Activated naive CD4-positive, alpha-beta T cell treated with anti-CD3 and anti-CD28 coated beads for 36 hours (primary cell): ENCODE measurements at places on chromosomes 3 and 15. TPM values are rescaled to one million over a fixed set of nuclear protein-coding genes. Genes with fewer than 3 reads are reported as not detected.
A peak's percentile ranks its signal among the peaks of the same experiment; 100 is the strongest.

DNA sequence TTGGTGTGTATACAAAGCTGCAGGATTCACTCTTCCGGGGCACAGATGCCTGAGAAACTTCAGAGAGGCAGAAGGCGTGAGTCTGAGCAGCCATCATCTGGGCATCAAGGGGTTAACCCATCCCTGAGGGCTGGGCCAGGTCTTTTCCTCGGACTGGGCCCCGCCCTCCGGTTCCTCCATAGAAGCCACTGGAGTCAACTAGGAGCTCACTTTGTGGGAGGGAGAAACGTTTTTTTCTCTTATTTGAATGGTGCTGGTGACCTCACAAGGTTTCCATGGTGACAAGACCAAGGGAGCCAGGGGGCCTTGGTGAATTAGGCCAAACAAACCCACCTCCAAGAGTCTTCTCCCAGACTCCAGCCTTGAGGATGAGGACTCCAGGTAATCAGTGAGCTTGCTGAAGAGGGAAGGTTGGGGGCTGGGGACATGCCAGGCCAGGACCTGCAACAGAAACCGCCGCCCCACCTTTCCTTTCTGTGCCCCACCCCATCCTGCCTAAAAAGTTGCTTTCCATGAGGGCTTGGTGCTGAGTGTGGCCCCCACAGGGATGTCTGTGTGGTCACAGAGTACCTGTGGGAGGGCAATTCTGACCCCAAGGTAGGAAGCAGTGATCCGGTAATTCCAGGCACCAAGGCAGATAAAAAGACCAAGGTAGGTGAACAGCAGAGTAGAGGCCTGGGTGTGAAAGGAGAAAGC is 14.8 kb upstream of the INSYN1 start:
- H3K4me3 ChIP-seq = no peak overlapping the region
- H3K27me3 ChIP-seq = peaks cover 13% of the 10 kb centered on the region
- H3K4me1 ChIP-seq = no peaks in the 10 kb centered on the region
- no peaks in the 10 kb centered on the region for H3K36me3 ChIP-seq
- no peak for DNase-seq

GRCh38 chr15:95669146-95669922 is 661.2 kb upstream of the NR2F2 start:
- peaks cover 8% of the 10 kb centered on the region for H3K4me1 ChIP-seq
- no peak overlapping the region for H3K4me3 ChIP-seq
- no peak overlapping the region for H3K27ac ChIP-seq
- DNase-seq = no peak

FOXB1 gene
- not detected for total RNA-seq

DNA sequence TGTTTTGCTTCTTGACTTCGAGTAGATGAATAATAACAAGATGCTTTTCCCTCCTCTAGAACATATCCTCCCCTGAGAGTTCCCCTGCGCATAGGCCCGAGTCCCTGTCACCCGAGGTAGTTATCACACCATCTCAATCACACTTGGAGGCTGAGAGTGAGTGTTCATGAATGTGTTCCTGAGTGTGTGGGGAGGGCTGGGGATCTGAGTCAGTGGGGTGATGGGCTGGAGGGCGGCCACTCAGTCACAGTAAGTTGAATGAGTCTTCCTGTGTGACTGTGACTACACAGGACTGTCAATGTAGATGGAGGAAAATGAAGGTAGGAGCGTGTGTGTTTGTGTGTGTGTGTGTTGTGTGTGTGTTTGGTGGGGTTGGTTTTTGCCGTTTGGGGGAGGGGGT is 71.0 kb downstream of the SETD5 start:
- peaks cover 54% of the 10 kb centered on the region for H3K36me3 ChIP-seq
- no peak overlapping the region for H3K4me3 ChIP-seq
- H3K4me1 ChIP-seq = no peaks in the 10 kb centered on the region
- H3K27me3 ChIP-seq = no peaks in the 10 kb centered on the region
- peak; percentile 14 for DNase-seq

- peaks cover 2% of the 10 kb centered on the region for H3K27me3 ChIP-seq
- no peaks in the 10 kb centered on the region for H3K4me1 ChIP-seq
- no peaks in the 10 kb centered on the region for H3K36me3 ChIP-seq
- H3K4me3 ChIP-seq = no peak overlapping the region
- H3K27ac ChIP-seq = no peak overlapping the region
- DNase-seq = no peak
Observed at GRCh38 chr3:179837374-179837773, 184.5 kb downstream of the USP13 start.

- H3K36me3 ChIP-seq = no peaks in the 10 kb centered on the region
- H3K27me3 ChIP-seq = peaks cover 18% of the 10 kb centered on the region
- no peak overlapping the region for H3K4me3 ChIP-seq
- no peak overlapping the region for H3K27ac ChIP-seq
- H3K4me1 ChIP-seq = peaks cover 5% of the 10 kb centered on the region
Observed at GRCh38 chr3:184488577-184488976, 73.0 kb upstream of the EPHB3 start.

GRCh38 chr3:87219611-87220010 is 7.5 kb upstream of the CHMP2B start:
- H3K4me3 ChIP-seq = no peak overlapping the region
- H3K36me3 ChIP-seq = peaks cover 3% of the 10 kb centered on the region
- no peak overlapping the region for H3K27ac ChIP-seq
- H3K4me1 ChIP-seq = no peaks in the 10 kb centered on the region
- DNase-seq = no peak

GOLGA8R gene
- total RNA-seq = 1.1 TPM

DNA sequence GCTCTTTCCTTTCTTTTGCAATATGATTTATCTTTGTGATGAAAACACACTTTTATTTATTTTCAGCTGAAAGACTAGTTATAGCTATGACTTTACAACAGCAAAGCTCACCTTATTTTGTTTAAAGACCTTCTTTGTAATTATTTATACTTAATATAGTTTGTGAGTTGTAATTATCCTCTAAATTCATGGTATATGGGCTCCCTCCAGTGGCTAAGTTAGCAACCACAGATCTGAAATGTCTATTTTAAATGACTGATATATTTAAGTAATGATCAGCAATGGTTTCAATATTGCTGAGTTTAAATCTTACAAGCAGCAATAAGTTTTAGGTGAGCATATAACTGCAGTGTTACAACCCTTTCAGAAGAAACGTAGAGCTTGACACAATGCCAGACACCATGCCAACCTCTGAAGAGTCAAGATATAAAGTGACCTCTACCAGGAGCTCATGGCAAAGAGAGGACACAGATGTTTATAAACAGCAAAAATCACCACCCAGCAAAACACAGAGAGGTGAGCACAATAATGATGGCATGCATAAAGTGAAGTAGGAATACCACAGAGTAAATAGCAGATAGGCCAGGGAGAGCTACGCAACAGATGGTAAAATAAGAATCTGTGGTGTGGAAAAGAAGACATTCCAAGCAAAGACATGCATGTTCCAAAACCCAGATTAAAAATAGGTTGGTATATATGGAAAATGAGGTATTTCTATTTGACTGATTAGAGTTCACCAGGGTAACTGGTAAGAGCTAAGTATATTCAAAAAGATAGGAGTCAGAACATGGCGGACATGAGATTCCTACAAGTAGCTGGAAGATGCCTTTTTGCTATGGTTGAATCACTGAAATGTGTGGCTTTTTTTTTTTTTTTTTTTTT is 143.7 kb upstream of the ZNF385D start:
- H3K4me1 ChIP-seq = no peaks in the 10 kb centered on the region
- H3K4me3 ChIP-seq = no peak overlapping the region
- no peak overlapping the region for H3K27ac ChIP-seq
- H3K27me3 ChIP-seq = no peaks in the 10 kb centered on the region
- H3K36me3 ChIP-seq = no peaks in the 10 kb centered on the region
- DNase-seq = no peak

TMOD3 gene
- total RNA-seq = 45.9 TPM

GRCh38 chr15:71304681-71305080 is 189.4 kb downstream of the THSD4 start:
- no peaks in the 10 kb centered on the region for H3K36me3 ChIP-seq
- H3K27me3 ChIP-seq = peaks cover 2% of the 10 kb centered on the region
- H3K27ac ChIP-seq = no peak overlapping the region
- DNase-seq = no peak
- no peaks in the 10 kb centered on the region for H3K4me1 ChIP-seq

LSAMP gene
- total RNA-seq = not detected

IMPG2 gene
- 0.05 TPM for total RNA-seq

CELSR3 gene
- total RNA-seq = 4.9 TPM

DNA sequence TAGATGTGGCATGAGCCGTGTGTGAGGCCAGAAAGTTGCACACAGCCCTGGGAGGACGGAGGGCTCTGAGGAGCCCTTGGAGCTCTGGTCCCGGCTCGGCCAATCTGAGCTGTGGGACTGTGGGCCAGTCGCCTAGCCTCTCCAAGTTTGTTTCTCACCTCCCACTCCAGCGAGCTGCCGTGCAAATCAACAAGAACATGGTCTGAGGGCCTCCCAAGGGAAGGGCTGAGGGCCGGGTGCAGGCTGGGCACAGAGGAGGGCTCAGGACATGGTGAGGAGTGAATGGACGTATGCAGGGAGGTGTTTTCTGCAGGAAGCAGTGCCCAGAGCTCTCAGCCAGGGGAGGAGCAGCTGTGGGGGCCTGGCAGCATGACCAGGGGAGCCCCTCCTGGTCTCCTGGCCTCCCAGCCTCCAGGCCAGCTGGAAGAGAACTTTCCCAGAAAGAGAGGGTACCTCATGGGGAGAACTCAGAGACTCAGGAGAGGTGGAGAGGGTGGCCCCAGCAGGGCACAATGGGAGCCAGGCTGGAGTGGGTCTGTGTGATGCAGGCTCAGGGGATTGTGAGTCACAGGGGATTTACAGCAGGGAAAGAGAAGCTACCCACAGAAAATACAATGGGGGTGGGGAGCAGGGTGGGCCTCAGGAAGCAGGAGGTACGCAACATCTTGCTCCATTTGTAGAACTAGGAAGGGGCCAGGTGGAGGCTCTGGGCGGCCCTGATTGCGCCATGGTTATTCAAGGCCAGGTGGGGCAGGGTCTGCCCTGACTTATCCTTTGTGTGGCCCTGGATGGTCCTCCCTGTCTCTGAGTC is 24.8 kb downstream of the PSTPIP1 start:
- peak; percentile 80 for DNase-seq
- peak overlapping the region; percentile 12 for H3K4me3 ChIP-seq
- no peaks in the 10 kb centered on the region for H3K27me3 ChIP-seq
- peaks cover 90% of the 10 kb centered on the region for H3K4me1 ChIP-seq
- peak overlapping the region; percentile 100 for H3K27ac ChIP-seq
- H3K36me3 ChIP-seq = peaks cover 35% of the 10 kb centered on the region

DNA sequence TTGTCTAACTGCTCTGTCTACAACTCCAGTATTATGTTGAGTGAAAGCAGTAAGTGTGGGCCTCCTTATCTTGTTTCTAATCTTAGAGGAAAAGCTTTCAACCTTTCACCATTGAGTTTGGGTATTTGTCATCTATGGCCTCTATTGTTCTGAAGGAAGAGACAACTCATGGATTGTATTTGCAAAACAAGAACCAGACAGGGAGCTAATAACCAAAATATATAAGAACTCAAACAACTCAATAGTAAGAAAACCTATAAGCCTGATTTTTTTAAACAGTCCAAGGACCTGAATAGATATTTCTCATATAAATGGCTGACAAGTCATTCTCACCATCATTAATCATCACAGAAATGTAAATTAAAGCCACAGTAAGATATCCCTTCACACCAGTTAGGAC is 113.0 kb downstream of the TAFA4 start:
- H3K27me3 ChIP-seq = no peaks in the 10 kb centered on the region
- H3K27ac ChIP-seq = no peak overlapping the region
- DNase-seq = no peak
- H3K36me3 ChIP-seq = no peaks in the 10 kb centered on the region

TLR9 gene
- total RNA-seq = 0.62 TPM

GRCh38 chr3:172069478-172069877 is 30.1 kb downstream of the FNDC3B start:
- no peak overlapping the region for H3K27ac ChIP-seq
- H3K4me1 ChIP-seq = peaks cover 33% of the 10 kb centered on the region
- H3K36me3 ChIP-seq = peaks cover 1% of the 10 kb centered on the region
- no peak for DNase-seq

ACY1 gene
- 68.9 TPM for total RNA-seq

ROBO2 gene
- total RNA-seq = not detected

C3orf85 gene
- total RNA-seq = not detected

GRCh38 chr3:105533960-105534359 is 167.3 kb downstream of the ALCAM start:
- H3K27me3 ChIP-seq = no peaks in the 10 kb centered on the region
- no peak overlapping the region for H3K4me3 ChIP-seq
- peaks cover 9% of the 10 kb centered on the region for H3K36me3 ChIP-seq
- no peaks in the 10 kb centered on the region for H3K4me1 ChIP-seq
- H3K27ac ChIP-seq = no peak overlapping the region

CPNE4 gene
- total RNA-seq = not detected

- peaks cover 26% of the 10 kb centered on the region for H3K27me3 ChIP-seq
- DNase-seq = no peak
- no peaks in the 10 kb centered on the region for H3K4me1 ChIP-seq
Observed at GRCh38 chr15:23629234-23629805, 18.3 kb downstream of the MAGEL2 start.

IL17RC gene
- 0.21 TPM for total RNA-seq

DNA sequence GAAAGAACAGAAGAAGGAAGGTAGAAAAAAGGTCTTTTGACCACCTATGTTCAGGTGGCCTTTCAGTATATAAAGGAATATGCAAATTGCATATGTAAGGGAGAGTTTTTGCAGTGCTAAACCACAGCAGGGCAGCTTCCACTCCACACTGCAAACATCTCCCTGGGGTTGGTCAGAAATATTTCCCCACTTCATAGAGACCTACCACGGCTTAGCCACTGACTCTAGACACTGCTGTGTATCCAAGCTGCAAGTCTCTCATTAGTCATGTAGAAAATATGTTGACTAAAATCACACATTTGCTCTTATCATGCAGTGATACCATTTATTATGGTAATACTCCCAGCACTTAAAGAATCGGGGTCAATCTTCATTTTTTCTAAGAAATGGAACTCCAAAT is 214.9 kb upstream of the NR2F2 start:
- H3K27me3 ChIP-seq = peaks cover 20% of the 10 kb centered on the region
- no peak for DNase-seq
- H3K4me3 ChIP-seq = no peak overlapping the region
- H3K27ac ChIP-seq = no peak overlapping the region
- no peaks in the 10 kb centered on the region for H3K4me1 ChIP-seq
- no peaks in the 10 kb centered on the region for H3K36me3 ChIP-seq

DNA sequence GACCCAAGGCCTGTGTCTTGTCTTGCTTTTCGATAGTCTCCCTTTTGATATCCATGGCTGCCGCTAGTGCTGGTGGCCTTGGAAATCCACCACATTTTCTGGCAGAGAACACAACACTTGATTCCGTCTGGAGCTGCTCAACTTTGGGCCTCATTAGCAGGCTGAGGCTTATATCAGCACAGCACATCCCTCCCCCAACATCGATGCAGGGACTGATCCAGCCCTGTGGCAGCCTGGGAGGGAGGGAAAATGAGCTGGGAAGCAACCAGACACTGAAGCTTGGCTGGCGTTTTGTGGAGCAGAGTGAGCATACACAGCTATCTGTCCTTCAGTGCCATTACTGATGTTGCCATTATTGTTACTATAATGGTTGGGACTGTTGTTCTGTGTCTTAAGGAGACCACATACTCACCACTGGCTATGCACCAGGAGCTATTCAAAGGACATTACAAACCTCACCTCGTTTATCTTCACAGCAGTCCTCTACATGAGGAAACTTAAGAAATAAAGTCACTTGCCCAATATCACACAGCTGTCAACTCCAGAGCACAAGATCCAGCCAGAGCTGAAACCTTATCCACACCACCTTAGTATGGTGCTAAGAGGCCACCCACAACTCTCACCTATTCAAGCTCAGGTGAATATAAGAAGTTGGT is 102.9 kb downstream of the SUCLG2 start:
- H3K27me3 ChIP-seq = no peaks in the 10 kb centered on the region
- H3K27ac ChIP-seq = no peak overlapping the region
- H3K36me3 ChIP-seq = peaks cover 29% of the 10 kb centered on the region
- peaks cover 7% of the 10 kb centered on the region for H3K4me1 ChIP-seq

GRCh38 chr3:177789500-177789899 is 592.2 kb upstream of the TBL1XR1 start:
- peaks cover 1% of the 10 kb centered on the region for H3K36me3 ChIP-seq
- DNase-seq = no peak
- no peaks in the 10 kb centered on the region for H3K27me3 ChIP-seq
- no peak overlapping the region for H3K4me3 ChIP-seq
- no peak overlapping the region for H3K27ac ChIP-seq
